NCI-H1436 treated with DMSO at 0.1 percent for 48 hours (cell line): ENCODE measurements at places on chromosomes 2 and 18.
A peak's percentile ranks its signal among the peaks of the same experiment; 100 is the strongest.

DNA sequence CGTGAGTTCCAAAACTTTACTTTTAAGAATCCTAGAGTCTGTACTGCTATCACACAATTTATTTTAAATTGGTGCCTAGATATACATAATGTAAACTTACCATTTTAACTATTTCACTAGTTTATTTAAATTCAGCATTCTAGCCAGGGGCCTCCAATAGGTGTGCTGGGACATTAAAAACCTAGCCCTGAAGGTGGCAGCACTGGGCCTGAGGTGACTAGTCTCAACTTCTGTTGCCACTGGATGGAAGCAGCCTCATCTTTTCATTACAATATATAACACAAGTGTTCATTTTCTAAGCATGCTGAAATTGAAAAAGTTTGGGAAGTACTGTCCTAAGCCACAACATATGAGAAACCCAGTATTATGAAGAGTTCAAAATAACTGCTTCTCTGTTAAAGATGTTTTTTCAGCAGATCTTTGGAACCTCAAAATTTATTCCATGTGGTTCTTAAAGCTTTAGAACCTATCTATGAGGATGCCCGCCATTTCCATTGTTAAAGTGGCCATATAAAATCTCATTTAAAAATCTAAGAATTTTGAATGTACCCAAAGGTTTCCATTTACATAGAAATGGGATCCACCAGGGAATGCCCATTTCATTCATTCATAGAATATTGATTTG is 2.9 kb upstream of the RBBP8 start:
- DNase-seq: peak; percentile 29

DNA sequence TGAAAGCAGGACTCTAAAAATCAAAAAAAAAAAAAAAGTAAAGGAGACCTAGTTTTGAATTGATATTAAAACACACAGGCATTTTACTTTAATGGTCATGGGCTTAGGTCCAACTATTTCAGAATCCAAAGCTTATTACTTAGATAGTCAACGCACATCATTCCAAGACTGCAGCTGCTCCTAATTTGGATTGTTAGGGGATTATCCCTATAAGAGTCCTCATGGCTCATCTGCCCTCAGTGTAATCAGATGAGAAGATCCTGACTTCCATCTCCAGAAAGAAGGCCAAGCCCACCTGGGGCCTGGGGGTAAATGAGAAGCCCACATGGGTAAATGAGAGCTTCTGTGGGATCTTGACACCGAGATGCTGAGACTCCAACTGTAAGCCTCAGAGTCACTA is 424.2 kb downstream of the NRXN1 start:
- no peak for DNase-seq

- no peak for DNase-seq
These were observed 6.3 kb upstream of the NOSTRIN start for GRCh38 chr2:168796090-168796577.

DNA sequence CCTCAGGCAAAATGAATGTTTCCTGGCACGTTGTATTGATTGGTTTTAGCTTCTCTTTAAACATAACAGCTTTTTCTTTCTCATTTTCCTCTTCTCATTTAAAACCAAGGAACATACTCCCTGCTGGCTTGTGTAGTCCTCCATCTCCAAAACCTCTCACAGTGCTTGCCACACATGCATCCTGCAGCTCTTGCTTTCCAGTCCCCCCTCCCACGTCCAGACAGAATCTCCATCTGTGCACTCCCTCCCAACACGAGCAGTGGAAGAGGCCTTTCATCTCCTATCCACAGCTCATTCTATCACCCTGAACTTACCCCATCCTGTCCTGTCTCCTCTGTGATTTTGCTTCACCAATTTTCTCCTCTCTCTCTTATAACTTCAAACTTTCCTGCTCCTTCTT is 99.6 kb upstream of the THSD7B start:
- DNase-seq: no peak

- no peak for DNase-seq
These were observed 75.6 kb upstream of the APCDD1 start for GRCh38 chr18:10378688-10379420.

GRCh38 chr2:77086478-77086877 is 435.7 kb downstream of the LRRTM4 start:
- DNase-seq: no peak

- no peak for DNase-seq
These were observed 61.6 kb downstream of the DNMT3A start for GRCh38 chr2:25280051-25280687.

DNA sequence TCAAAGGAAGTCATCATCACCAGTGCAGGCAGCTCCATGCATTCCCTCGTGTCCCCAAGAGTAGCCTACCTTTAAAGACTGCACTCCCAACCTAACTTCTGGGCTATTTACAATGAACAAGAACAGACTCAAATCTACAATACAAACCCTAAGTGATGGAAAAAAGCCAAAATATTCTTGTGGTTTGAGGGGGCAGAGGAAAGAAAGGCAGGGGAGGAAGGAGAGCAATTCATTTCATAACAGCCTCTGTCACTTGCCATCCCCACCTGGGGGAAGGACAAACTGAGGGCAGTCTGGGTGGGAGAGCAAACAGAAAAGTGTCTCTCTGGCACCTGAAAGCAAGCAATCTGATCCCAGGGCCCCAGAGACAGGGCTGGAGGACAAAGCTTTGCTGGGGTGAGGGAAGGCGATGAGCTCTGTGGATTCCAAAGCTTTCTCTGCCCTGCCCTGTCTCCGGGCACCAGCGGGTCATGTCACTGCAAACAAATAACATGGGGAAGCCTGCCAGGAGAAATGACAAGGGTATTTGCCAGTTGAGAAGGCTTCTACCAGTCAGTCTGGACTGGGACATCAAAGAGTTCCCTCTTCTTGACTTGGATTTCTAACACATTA is 528.0 kb upstream of the TNP1 start:
- DNase-seq: no peak

DNA sequence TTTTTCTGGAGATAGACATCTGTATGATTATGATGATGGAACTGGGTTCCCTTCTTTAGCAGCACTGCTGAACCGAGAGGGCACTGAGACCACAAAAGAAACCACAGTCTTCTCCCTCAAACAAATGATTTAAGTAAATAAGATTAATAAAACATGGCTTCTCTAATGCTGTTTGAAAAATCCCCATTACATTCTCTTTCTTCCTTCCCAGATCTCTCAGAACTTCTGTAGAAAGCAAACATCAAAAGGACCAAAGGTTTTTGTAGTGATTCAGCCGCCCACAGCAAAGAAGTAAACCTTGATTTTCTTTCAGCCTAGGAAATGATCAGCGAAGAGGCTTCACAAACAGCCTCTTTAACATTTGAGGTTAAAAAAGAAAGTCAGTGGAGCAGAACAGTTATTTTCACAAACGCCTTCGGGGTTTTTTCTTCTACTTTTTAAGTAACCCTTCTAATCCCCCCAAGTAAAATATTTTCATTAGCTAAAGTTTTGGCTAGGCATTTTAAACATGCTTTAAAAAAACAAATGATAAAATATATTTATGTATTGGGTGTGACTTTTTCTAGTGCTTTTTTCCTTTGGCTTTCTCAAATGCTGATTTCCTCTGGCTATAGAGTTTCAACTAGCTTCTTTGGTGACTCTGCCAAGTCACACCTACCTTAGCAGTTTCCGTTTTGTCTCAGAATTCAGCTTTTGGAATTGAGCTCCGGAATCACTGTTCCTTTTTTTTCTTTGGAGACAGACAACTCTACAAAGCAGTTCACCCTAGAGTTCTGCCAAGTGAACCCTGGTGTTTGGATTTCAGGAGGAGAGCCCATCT is 89.6 kb downstream of the UPP2 start:
- DNase-seq: no peak

DNA sequence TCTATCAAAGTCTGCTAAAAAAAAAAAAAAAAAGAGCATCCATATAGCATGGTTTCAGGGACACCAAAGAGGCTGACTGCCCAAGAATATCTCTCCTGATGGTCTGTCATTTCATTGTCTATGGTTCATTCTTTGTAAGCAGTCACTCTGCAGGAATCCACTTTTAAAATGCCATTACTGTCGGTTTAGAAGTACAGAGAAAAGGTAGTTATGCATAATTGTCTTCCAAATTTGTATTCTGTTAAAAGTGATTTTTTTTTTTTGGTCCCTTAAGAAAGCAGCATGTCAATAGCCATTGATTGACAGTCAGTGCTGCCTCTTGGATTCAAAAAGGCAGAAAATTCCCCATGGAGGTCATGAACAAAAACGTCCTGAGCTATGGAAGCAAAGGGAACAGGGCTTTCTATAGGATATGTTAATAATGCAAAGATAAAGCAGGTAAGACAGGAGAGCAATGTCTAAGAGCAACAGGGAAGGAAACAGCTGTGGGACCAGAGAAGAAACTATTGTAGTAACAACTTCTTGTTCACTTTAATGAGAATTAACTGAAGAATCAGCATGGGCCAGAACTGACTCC is 245.8 kb downstream of the TMX3 start:
- no peak for DNase-seq

DNA sequence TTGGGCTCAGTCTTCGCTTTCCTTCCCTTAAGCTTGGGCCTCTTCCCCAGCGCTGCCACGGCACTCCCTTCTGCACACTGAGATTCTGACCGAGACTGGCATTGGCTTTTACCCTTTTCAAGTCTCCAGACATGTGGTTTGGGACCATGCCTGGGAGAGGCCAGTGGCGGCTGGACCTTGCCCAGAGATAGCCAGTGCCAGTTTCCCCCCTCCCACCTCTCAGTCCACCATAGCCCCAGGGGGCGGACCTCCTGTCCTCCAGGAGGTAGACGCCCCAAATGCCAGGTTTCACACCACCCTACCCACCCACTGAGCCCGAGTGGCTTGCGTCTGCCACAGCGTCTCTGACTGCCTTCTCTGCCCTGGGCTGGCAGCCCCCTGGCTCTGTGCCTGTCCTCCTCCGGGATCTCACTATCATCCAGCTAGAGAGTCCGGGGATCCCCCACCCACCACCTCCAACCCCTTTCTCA is 47.7 kb downstream of the INPP5D start:
- no peak for DNase-seq

DNA sequence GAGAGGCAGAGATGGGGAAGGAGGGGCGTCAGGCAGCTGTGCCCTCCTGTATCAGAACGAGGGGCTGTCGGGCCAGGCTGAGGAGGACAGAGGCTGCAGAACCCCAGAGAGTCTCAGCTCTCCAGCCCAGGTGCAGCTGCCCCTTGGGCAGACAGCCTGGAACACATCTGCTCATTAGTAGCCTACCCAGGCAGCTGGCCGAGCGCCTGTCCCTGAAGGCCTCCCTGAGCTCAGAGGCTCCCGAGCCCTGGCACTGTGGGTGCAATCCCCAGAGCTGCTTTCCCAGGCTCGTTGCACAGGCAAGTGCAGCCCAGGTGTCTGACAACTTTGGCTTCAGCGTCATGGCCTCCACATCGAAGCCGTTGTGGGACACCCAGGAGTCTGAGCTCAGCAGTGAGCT is 13.1 kb upstream of the TMEM185B start:
- DNase-seq: no peak

GRCh38 chr2:164574931-164575330 is 46.4 kb downstream of the GRB14 start:
- DNase-seq: no peak

- no peak for DNase-seq
These were observed 139.3 kb downstream of the ASXL3 start for GRCh38 chr18:33717339-33717738.

DNA sequence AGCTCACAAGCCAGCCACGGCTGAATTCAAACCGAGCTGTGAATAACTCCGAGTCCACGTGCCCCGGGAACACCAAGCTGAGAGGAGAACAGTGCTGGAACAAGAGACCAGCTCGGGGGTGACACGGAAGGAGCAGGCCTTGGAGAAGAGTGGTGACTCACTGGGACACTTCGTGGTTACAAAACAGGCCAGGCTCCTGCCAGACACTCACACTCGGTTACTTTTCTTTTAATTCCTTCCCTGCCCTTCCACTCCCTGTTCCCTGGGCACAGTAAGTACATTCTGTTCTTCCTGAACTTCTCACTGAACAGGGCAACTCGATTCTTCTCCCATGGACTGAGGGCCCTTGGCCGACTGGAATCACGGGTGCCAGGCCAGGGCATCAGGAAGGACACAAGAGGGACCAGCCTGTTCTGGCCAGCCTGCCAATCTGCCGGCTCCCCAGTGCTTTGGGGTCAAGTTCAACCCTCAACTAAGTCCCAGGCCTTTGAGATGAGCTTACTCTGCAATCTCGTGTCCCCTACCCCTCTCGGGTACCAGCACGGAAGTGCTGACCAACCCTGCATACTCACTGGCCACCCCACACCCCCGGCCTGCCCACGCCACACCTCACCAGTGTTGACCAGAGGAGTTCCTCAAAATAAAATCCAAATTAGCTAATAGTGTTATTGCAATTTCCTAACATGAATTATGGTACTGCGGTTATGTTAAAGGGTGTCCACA is 87.5 kb downstream of the TFCP2L1 start:
- no peak for DNase-seq

GRCh38 chr2:227370791-227371312 is 8.3 kb downstream of the TM4SF20 start:
- no peak for DNase-seq

GRCh38 chr2:8149985-8150539 is 531.8 kb upstream of the ID2 start:
- DNase-seq: no peak

- no peak for DNase-seq
These were observed 8.2 kb downstream of the BCL2 start for GRCh38 chr18:63311118-63312018.
